ENCODE measurements at places on chromosomes 1 and 21. TPM values are rescaled to one million over a fixed set of nuclear protein-coding genes. Genes with fewer than 3 reads are reported as not detected.

Gene ERG
- total RNA-seq, result 27.6 TPM

Gene LCE2A
- total RNA-seq, result not detected

DNA sequence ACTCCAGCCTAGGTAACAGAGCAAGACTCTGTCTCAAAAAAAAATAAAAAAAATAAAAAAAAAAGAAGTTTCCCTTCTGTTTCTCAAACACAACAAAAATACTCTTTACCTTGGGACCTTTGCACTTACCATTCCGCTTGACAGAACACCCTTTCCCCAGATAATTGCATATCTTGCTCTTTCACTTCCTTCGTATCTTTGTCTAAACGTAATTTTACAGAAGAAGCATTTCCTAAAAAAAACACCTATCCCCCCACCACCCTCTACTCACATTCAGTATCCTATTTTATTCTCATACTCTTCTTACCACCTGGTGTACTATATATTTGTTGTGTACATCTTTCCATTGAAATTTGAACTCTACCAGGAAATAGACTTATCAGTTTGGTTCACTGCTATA, 32.7 kb downstream of the ASH1L start:
- no peak overlapping the region for H3K4me3 ChIP-seq
- no peak for DNase-seq
- H3K27ac ChIP-seq, result no peak overlapping the region
- H3K27me3 ChIP-seq, result no peaks in the 10 kb centered on the region

GRCh38 chr1:46689897-46690296, 18.2 kb downstream of the TEX38 start:
- no peaks in the 10 kb centered on the region for H3K27me3 ChIP-seq
- peaks cover 89% of the 10 kb centered on the region for H3K36me3 ChIP-seq
- no peak overlapping the region for H3K4me3 ChIP-seq
- peaks cover 4% of the 10 kb centered on the region for H3K4me1 ChIP-seq
- DNase-seq, result no peak

DNA sequence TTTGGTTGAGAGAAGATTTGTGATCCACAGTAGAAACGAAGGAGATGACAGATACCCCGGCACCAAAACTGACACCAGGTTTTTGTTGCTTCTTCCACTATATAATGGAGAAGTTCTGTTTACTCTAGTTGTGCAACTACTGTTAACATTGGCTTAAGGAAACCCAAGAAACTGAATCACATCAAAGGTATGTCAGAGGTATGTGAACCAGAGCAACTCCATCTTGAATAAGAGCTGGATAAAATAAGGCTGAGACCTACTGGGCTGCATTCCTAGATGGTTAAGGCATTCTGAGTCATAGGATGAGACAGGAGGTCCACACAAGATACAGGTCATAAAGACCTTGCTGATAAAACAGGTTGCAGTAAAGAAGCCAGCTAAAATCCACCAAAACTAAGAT, 173.7 kb upstream of the CAMK1G start:
- no peak overlapping the region for H3K4me3 ChIP-seq
- no peaks in the 10 kb centered on the region for H3K4me1 ChIP-seq
- H3K36me3 ChIP-seq, result no peaks in the 10 kb centered on the region

DNA sequence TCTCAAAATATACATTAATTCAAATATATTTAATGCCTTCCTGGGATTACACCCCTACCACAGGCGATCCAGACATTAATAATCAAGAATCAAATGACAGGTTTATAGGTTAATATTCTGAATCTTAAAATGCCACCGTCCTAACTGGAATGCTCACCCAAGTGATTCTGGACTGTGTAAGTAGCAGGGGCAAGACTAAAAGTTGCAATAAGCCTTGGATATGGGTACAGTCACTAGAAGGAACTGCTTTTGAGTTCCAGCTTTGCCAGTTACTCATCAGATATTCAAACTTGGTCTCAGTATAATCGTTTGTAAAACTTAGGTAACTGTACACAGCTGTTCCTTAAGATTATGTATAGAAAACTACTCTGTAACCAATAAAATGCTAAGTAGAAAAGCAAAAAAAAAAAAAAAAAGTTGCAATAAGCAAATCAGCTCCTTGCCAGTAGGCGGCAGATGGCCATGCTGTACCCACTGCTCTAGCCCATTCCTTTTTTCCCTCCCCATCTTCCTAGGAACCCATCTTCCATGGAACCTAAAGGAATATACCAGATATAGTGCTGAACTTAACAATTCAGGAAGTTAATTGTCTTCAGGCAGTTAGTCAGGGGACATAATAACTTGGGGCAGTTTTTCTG, 10.5 kb downstream of the RO60 start:
- no peak for DNase-seq
- H3K27me3 ChIP-seq, result no peaks in the 10 kb centered on the region
- H3K4me1 ChIP-seq, result no peaks in the 10 kb centered on the region
- H3K4me3 ChIP-seq, result no peak overlapping the region
- no peak overlapping the region for H3K27ac ChIP-seq

DNA sequence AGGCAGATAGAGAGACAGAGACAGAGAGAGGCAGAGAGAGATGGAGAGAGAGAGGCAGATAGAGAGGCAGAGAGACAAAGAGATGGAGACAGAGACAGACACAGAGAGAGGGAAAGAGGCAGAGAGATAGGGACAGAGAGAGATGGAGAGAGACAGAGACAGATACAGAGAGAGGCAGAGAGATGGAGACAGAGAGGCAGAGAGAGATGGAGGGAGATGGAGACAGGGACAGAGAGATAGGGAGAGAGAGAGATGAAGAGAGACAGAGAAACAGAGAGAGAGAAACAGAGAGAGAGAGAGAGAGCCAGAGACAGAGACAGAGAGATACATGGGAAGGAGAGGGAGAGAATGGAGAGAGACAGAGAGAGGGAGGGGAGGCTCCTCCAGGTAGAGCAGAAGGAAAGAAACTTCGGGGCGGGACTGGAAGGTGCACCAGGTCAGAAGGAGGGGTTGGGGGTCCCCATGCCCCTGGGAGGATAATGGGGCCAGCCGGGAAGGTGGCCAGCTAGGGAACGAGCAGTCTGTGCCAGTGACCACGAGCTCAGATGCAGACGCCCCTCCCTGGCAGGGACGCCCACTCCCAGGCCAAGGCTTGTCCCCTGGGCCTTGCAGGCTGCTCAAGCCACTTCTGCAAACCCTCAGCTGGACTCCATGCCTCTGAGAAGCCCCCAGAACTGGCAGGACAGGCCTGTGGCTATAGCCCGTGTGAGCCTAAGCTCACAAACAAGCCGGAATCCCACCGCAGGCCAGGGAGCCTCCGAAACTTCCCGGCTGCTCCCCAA, 3.3 kb downstream of the FNDC10 start:
- peaks cover 7% of the 10 kb centered on the region for H3K4me1 ChIP-seq
- no peaks in the 10 kb centered on the region for H3K36me3 ChIP-seq
- no peak for DNase-seq
- no peak overlapping the region for H3K27ac ChIP-seq
- H3K4me3 ChIP-seq, result no peak overlapping the region

GRCh38 chr1:26996024-26996423, 2.5 kb downstream of the TRNP1 start:
- no peak overlapping the region for H3K27ac ChIP-seq
- peaks cover 16% of the 10 kb centered on the region for H3K4me1 ChIP-seq
- H3K36me3 ChIP-seq, result no peaks in the 10 kb centered on the region
- peak overlapping the region; percentile 62 for H3K4me3 ChIP-seq
- H3K27me3 ChIP-seq, result peaks cover 15% of the 10 kb centered on the region

DNA sequence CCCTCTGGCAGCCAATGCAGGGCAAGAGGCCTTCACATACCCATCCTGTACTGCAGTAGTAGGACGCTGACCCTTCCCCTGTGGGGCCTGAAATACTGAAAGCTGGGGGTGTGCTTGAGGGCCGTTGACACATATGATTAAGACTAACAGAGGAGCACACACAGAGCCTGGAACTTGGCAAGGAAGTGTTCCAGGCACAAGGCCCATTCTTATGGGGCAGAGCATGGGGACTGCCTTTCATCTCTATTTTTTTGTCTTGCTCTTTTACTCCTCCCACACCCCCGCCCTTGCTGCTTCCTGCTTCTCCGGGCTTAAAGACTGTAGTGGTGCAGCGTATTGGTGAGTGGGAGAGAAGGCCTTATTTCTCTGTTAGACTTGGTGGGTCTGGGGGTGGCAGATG, 137.4 kb downstream of the BACH1 start:
- no peaks in the 10 kb centered on the region for H3K27me3 ChIP-seq
- peak; percentile 11 for DNase-seq
- no peak overlapping the region for H3K4me3 ChIP-seq
- H3K36me3 ChIP-seq, result no peaks in the 10 kb centered on the region
- H3K4me1 ChIP-seq, result no peaks in the 10 kb centered on the region

DNA sequence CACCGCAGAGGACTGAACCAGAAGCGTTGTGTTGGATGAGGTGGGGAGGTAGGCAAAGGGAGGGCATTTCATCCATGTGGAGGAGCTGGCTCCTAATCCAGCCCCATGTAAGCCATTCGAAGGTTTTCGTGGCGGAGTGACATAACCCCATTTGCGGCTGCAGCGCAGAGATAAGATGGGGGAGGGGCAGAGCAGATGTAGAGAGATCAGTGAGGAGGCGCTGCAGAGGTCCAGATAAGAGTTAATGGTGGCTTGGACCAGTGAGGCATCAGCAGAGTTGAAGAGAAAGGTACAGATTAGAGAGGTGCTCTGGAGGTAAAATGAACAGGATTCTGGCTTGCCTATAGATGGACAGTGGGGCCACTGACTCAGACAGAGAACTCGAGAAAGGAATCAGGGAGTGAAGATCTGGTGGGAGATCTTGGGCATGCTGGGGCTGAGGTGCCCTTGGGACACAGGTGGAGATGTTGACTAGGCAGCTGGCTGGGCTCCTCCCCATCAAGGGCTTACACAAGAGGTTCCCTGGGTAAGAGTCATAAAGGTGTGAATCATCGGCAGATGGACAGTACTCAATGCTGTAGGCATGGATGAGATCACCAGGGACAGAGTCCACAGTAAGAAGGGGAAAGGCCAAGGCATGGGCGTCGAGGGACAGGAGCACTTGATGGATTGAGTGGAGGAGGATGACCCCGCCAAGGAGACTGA, 7.8 kb upstream of the PTPRF start:
- H3K27ac ChIP-seq, result no peak overlapping the region
- no peak for DNase-seq
- H3K4me1 ChIP-seq, result no peaks in the 10 kb centered on the region
- peaks cover 9% of the 10 kb centered on the region for H3K27me3 ChIP-seq
- H3K4me3 ChIP-seq, result no peak overlapping the region

GRCh38 chr1:224897529-224898327, 31.7 kb upstream of the DNAH14 start:
- H3K27ac ChIP-seq, result no peak overlapping the region
- H3K4me3 ChIP-seq, result no peak overlapping the region
- H3K36me3 ChIP-seq, result no peaks in the 10 kb centered on the region
- no peak for DNase-seq

DNA sequence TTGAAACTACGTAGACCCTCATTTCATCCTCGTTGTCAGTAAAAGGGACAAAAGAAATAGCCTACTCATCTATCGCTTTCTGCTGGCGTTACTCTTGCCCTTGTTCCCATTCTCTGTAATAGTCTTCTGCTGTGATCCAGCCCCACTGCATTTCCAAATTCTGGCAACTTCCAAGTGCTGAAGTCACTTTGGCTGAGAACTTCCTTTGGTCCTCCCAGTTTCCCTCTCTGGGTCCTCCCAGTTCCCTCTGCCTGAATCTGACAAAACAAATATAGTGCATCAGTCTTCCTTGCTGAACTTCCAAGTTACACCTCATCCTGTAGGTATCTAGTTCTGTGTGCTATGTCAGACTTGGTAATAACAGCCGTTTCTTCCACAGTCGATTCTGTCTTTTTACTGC, 47.0 kb upstream of the PLA2G4A start:
- no peak for DNase-seq
- H3K27ac ChIP-seq, result no peak overlapping the region
- H3K4me1 ChIP-seq, result no peaks in the 10 kb centered on the region
- H3K4me3 ChIP-seq, result no peak overlapping the region
- no peaks in the 10 kb centered on the region for H3K27me3 ChIP-seq
- H3K36me3 ChIP-seq, result no peaks in the 10 kb centered on the region

GRCh38 chr1:19414515-19415121, 70.7 kb downstream of the CAPZB start:
- peak overlapping the region; percentile 31 for H3K27ac ChIP-seq
- no peak overlapping the region for H3K4me3 ChIP-seq
- H3K27me3 ChIP-seq, result no peaks in the 10 kb centered on the region
- H3K4me1 ChIP-seq, result peaks cover 22% of the 10 kb centered on the region
- DNase-seq, result peak; percentile 92

Measured in left lung (tissue), 14 donors.